ENCODE measurements at places on chromosomes 5 and 9. TPM values are rescaled to one million over a fixed set of nuclear protein-coding genes. Genes with fewer than 3 reads are reported as not detected.

DNA sequence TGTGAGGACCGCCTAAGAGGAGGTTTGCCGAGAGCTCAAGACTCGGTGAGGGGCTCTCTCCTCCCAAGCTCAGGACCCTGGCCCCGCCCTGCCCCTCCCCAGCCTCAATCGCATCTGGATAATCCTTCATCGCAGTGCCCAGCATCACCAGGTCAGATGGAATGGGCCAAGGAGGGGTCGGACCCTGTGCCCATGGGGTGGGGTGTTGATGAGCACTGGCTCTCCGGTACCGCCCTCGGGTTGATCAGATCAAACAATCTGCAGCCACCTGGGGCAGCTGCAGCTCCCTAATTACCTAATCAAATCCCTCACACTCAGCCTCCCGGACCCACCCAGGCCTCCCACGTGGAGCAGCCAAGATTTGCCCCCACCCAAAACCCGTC lies 24.4 kb upstream of the TDRD7 start:
- no peak for DNase-seq

GRCh38 chr9:79185866-79186265 lies 385.9 kb upstream of the TLE4 start:
- DNase-seq = no peak

The CNTNAP3 gene
- total RNA-seq = 8.1 TPM

DNA sequence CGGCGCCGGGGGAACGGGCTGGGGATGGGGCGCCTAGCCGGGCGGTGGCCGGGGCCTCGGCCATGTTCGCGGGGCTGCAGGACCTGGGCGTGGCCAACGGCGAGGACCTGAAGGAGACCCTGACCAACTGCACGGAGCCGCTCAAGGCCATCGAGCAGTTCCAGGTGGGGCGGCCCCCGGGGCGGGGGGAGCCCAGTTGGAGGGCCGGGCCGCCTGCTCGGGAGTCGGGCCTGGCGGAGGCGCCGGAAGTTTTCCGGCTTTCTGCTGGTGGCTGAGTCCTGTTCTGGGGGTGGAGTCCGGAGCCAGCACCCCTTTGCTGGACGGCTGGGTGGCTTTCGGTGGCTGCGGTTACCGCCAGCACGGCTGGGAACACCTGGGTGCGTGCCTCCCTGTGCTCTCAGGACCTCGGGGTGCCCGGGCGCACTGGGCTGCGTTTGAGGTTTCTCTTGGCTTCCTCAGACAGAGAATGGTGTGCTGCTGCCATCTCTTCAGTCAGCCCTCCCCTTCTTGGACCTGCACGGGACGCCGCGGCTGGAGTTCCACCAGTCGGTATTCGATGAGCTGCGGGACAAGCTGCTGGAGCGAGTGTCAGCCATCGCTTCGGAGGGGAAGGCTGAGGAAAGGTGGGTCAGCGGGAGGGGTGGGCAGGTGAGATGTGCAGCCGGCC lies 454 bp downstream of the NELFB start:
- no peak for DNase-seq

The FOXD1 gene
- not detected for total RNA-seq

The TRMT10B gene
- 3.2 TPM for total RNA-seq

The GABRA6 gene
- not detected for total RNA-seq

GRCh38 chr9:110058304-110058953 lies 149.5 kb downstream of the C9orf152 start:
- no peak for DNase-seq

The PCDHA9 gene
- not detected for total RNA-seq

GRCh38 chr5:136731241-136731900 lies 366.0 kb upstream of the TRPC7 start:
- no peak for DNase-seq
